ENCODE measurements at places on chromosomes 1 and 21. TPM values are rescaled to one million over a fixed set of nuclear protein-coding genes. Genes with fewer than 3 reads are reported as not detected.

The HRNR gene
- total RNA-seq = not detected

DNA sequence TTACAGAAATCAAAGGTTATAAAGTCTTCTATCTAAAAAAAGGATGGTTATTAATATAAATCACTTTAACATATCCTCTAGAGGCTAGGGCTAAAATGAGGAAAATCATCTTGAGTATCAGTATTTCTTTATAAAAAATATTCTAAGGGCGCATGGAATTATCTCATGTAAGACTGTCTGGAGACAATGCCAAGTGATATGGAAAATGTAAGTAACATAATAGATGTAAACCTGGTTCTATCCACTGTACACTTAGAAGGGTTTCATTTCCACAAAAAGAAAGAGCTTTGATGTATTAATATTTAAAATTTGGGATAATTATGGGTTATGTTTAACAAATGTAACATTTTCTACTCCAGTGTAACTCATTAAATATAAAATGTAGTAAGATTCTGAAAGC lies 95.9 kb upstream of the DPH5 start:
- DNase-seq = no peak

- peak; percentile 99 for DNase-seq
Observed at GRCh38 chr1:205631768-205632668, at the start of gene ELK4. Gene ELK4, minus strand, starts transcription at chr1:205632011. Its CDS starts 8,129 bp downstream, at chr1:205623882.

The KCNK1 gene
- total RNA-seq = 48.0 TPM

The KIAA1614 gene
- total RNA-seq = 2.1 TPM

GRCh38 chr1:232223183-232223708 lies 406.7 kb downstream of the SIPA1L2 start:
- DNase-seq = no peak

DNA sequence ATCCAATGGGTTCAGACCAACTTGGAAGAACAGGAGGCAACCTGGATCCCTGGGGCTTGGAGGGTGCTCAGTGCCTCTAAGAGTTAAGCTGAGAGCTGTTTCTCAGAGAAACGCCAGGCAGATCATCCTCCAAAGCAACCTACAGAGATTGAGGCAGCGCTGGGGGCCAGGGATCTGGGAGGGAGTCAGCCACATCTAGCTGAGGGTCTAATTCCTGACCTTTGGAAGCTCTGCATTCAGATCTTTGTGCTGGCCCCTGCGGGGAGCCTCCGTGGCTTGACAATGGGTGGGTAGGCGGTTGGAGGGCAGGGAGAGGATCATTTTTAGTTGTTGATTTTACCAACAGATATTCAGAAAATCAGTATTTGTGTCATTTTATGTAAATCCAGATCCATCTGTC lies 79.3 kb downstream of the DDX20 start:
- no peak for DNase-seq

- no peak for DNase-seq
Observed at GRCh38 chr1:234720709-234721441, 110.9 kb upstream of the IRF2BP2 start.

GRCh38 chr1:59007820-59008598 lies 224.2 kb upstream of the JUN start:
- DNase-seq = no peak

DNA sequence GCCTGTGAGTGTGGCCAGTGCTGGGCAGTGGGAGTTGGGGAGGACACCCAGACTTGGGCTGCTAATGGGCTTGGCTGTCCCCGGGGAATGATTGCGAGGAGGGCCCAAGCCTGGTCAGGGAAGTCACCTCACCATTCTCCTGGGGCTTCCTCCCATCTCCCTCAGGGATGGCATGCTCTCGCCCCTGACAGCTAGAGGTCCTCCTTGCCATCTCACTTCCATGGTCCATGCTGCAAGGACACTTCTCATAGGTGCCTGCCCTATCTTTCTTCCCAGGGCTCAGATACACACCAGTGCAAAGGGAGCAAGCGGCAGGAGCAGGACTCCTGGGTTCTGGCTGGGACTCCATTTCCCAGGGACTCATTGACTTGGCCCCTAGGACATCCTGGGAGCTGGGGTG lies 4.1 kb downstream of the NTRK1 start:
- no peak for DNase-seq

GRCh38 chr1:248243204-248243603 lies 12.0 kb downstream of the OR2M4 start:
- no peak for DNase-seq

DNA sequence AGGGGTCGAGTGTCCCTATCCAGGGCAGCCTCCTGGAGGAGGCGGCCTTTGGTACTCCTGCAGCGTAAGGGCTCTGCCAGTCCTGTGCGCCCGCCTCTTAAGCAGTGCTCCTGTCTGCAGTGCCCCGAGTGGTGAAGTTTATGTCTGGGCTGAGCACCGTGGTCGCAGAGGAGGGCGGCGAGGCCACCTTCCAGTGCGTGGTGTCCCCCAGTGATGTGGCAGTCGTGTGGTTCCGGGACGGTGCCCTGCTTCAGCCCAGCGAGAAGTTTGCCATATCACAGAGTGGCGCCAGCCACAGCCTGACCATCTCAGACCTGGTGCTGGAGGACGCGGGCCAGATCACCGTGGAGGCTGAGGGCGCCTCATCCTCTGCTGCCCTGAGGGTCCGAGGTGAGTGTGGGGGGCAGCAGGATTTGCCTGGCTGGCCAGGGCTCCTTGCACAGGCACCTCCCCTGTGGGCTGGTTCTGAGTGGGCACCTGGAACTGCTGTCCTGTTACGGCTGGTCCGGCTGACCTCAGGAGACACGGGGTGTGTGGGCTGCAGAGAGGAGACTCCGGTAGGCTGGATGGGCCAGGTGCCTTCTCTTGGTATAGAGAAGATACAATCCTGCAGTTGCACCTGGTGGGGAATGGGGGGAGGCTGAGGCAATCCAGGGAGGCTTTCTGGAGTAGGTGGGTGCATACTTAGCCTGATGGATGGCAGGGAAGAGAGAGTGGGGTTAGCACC lies 66.8 kb downstream of the OBSCN start:
- no peak for DNase-seq

- DNase-seq = no peak
Observed at GRCh38 chr1:111446546-111446945, 2.5 kb downstream of the WDR77 start.

GRCh38 chr1:12600880-12601633 lies 17.0 kb downstream of the DHRS3 start:
- DNase-seq = peak; percentile 69

- DNase-seq = no peak
Observed at GRCh38 chr1:1141244-1141910, 25.5 kb upstream of the C1orf159 start.

The TSPAN2 gene
- 14.6 TPM for total RNA-seq

DNA sequence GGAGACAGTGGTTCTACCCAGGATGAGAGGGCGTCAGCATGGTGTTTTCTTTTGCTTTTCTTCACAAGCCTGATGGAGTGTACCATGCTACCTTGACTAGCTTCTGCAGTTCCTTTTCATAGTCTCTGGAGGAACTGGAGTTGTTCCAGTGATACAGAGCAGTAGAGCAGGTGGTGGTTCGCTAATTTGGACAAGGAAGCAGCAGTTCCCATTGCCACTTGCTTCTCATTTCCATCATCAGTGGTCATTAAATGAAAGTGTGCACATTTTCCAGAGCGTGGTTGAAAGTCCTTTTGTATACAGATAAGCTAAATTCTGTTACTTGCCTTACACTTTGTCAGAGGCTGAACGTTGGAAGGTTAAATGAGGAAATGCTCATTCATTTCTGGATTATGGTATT lies 182.3 kb downstream of the C1orf21 start:
- DNase-seq = no peak

The C1orf116 gene
- 12.0 TPM for total RNA-seq
